ENCODE measurements at places on chromosomes 3 and 15.
A peak's percentile ranks its signal among the peaks of the same experiment; 100 is the strongest.

- DNase-seq, result no peak
Measured at GRCh38 chr15:94968133-94968532, 736.8 kb downstream of the MCTP2 start.

DNA sequence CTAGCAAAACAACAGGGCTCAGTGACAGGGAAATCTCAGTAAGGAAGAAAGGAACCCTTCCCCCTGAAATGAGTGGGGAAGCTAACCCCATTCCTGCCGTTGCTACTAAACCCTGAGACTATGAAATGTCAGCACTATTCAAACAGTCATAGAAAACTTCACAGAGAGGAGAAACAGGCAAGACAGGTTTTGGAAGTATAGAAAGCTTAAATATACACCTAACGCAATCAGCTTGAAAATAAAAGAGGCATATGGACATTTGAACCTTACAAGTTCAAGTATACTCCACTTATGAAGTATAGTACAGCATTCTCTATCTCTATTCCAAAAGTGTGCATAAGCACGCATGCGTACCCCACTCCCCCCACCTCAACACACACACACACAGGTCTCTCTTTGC is 17.6 kb upstream of the FRMD4B start:
- DNase-seq, result no peak

- DNase-seq, result no peak
Measured at GRCh38 chr3:133856316-133856715, 39.4 kb downstream of the RAB6B start.

GRCh38 chr3:190385731-190386688 is 2.0 kb upstream of the CLDN16 start:
- no peak for DNase-seq

GRCh38 chr3:170323331-170323730 is 34.2 kb upstream of the SKIL start:
- no peak for DNase-seq

GRCh38 chr3:132723024-132723950 is 1.1 kb upstream of the NPHP3 start:
- no peak for DNase-seq

DNA sequence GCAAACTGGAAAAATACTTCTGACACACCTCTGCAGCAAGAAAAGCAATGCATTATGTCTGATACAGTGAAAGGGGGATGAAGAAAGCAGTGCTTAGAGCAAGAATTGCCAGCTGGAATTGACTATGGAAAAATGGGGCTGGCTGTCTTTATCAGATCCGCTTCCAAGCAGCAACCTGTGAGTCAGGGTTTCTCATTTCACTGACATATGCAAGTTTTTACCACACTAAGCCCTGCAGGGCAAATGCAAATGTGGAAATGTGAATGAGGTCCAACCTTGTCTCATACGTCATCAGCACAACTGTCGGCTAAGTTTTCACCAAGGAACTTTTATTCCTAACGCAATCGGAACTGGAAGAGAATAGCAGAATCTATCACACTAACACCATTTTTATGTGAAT is 172.5 kb upstream of the GADL1 start:
- DNase-seq, result no peak

DNA sequence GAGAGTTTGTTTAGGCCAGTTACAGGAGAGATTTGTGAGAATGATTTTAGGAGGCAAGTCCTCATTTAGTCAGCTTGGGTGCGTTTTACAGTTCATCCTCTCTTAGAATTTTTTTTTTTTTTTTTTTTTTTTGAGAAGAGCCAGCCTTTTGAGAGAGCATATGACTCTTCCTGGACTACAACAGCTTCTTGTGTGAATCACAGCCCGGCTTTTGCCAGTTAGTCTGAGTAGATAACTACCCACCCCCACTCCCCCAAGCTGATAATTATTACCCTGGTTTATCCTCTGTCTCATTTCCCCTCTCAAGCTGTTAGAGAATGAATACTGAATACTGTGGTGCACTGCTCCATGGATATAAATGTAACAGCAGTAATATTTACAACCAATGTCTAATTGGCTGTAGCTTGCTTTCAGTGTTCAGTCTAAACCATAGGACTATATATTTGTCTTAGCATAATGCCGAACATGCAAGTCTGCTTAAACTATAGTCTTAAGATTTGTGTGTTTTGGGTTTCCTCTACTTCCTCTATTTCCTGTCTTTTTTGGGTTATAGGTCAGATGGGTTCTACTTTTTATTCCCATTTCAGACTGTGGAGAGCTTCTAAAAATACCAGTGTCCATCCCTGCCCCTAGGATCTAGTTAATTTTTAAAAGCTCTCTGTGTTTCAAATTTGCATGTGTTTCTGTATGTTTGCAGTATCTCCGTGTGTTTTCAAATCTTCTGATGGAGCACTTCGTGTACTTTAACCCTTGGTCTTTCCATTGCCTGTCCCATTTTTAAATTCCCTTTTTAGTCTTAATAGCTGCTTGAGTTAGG is 8.0 kb downstream of the CHD2 start:
- DNase-seq, result no peak

- no peak for DNase-seq
Measured at GRCh38 chr3:49761661-49762060, 24.7 kb downstream of the IP6K1 start.

DNA sequence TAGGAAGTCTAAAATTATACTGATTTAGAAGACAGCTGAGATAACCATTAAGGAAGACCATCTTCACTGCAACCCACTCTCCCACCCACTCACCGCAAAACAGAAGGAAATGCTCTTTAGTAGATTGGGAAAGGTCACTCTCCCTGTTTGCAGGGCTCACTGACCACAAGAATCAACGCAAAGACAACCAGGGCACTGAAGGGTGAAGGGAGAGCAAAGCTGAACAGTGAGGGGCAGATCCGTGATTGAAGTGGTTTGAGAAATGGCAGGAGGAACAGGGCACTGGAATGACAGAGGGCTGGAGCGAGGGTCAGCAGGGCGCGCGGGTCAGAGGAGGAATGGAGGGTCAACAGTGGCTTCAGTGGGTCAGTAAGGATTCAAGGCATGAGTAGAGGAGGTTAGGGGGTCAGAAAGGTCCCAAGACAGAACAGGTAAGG is 520 bp downstream of the MESD start:
- no peak for DNase-seq

GRCh38 chr3:159482241-159482993 is 506.2 kb upstream of the IL12A start:
- DNase-seq, result no peak

- DNase-seq, result no peak
Measured at GRCh38 chr3:129521611-129522010, 6.8 kb upstream of the RHO start.

- DNase-seq, result no peak
Measured at GRCh38 chr3:106184540-106185457, 316.0 kb upstream of the CBLB start.

- DNase-seq, result no peak
Measured at GRCh38 chr3:158970006-158970405, 168.2 kb downstream of the MFSD1 start.

GRCh38 chr3:129594409-129594808 is 12.1 kb downstream of the PLXND1 start:
- no peak for DNase-seq

DNA sequence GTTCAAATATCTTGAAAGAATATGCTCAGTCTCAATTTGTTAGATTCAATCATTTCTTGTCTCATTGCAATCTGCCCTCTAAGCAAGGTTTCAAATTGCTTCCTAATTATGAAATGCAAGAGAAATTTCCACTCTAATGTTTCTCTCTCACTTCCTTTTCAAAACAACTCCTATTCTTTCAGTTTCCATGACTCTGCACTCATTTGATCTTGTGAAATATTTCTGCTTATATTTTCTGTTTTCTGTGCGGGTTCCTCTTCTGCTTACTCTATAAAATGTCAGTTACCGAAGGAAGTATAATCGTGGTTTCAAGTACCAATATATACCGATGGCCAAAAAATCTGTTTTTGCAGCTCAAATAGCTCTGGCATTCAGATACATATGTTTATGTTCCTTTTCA is 521.9 kb upstream of the NAALADL2 start:
- no peak for DNase-seq

GRCh38 chr15:82110144-82110543 is 64.3 kb upstream of the MEX3B start:
- DNase-seq, result no peak

- peak; percentile 24 for DNase-seq
Measured at GRCh38 chr3:187150599-187150998, 11.3 kb upstream of the RPL39L start.

GRCh38 chr3:175778994-175779393 is 919.9 kb downstream of the NAALADL2 start:
- DNase-seq, result no peak

DNA sequence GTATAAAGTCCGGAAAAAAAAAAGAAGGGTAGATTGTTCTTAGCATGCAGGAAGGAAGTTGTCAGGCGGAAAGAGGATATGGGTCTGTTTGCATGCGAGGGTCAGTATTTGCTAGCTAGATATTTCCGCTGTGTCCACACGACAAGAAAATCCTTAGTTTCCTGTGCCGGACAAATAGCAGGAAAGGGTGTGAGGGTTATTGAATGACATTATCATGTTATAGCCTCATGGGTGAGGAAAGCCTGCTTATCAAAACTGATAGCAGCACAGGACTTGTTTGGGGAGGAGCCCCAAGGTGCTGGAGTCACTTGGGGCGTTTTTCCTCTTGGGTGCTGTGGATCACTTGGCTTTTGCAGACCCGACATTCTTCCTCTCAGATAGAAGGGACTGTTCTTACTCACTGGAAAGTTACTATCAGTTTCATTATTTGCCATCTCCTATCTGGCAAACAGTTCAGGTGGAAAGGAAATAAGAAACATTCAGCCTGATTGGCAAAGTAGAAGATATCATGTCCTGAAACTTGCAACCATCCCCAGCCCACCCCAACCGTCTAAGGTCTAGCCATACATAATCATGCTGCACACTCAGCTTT is 127.2 kb upstream of the DPH6 start:
- no peak for DNase-seq

DNA sequence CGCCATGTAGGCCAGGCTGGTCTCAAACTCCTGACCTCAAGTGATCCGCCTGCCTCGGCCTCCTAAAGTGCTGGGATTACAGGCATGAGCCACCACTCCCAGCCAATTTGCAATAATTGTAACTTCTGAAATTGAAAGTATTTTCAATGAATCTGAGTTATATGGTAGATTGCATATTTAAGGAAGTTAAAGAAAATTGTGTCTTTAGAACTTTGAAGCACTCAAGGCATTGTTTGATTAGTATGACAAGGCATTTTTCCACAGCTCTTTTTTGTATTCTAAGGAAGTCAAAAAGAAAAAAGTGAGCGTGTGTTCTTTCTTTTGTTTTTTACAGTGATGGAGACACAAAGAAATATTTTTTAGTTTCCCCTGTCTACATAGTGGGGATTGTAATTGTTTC is 15.7 kb upstream of the RPLP1 start:
- no peak for DNase-seq

DNA sequence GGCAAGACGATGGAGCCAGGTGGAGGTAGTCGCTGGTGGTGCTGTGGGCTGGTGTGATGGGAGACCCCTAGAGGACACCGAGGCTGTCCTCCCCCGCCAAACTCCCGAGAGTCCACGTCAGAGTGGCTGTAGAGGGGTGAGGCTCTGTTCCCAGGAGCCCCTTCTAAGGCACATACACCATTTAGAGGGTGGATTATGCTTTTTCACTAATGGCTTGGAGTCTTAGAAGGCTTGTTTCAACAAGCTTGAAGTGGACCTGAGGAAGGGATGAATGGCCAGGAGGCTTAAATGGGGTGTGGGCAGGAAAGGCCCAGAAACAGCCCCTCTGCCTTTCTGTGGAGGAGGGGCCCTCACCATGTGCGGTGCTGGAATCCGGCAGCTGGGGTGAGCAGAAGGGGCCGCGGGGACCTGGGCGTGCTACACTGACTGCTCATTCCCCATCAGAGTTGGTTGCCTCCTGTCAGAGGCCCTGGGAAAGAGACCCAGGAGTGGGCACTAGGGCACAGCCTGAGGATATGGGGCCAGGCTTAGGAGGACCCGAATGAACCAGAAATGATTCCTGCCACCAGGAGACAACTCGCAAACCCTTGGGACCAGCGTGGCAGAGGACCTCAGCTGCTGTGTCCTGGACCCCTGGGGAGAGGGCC is 66.2 kb downstream of the FEM1B start:
- DNase-seq, result no peak

DNA sequence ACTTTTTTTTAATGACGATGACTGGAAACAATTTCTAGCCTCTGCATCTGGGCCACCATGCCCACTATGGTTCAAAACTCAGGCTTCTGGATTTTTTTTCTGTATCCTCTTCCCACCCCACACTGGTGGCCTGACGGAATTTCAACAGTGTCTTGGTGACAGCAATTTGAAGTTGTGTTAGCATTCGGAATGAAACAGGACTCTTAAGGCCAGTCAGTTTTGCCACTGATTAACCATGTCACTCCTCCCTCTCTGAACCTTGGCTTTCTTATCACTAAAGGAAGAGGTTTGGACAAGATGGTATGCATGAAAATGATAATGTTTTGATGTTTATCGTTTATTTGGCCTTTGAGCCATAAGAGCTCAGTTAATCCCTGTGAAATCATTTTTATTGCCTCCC is 41.6 kb upstream of the BDH1 start:
- no peak for DNase-seq

- DNase-seq, result no peak
Measured at GRCh38 chr3:131596884-131597283, 94.1 kb upstream of the MRPL3 start.

- DNase-seq, result no peak
Measured at GRCh38 chr3:52176951-52177700, 20.8 kb upstream of the ALAS1 start.

DNA sequence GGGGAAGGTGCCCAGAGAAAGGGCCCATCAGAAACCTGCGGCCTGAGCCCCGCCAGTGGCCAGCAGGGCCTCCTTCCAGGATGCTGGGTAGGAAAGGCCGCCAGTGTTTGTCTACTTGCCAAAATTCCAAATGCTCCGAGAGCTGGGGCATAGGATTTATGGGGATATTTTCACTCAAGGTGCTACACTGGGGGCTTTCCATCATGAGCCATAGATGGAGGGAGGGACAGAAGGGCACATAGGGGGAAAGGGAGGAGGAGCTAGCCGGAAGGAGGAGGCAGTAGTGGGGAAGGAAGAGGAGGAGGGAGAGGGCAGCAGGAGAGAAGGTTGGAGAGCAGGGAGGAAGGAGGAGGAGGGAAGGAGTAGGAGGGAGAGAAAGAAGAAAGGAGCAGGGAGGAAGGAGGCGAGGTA is 494.7 kb upstream of the PROK2 start:
- no peak for DNase-seq

DNA sequence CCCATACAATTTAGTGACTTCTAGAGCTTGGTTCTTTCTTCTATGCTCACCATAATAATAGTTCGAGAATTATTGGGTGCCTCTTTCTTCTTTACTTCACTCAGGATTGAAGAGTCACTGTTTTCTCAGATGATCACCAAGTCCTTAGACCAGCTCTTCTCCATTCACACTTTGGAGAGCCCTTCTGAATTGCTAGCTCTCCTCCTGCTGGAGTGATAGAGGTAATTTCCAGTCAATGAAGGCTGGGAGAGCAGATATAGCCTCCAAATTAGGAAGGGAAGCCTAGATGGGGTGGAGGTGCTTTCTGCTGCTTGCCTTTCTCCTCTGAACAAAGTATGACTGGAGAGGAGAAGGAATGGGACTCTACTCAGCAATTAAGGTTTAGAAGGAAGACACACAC is 10.7 kb upstream of the BBX start:
- DNase-seq, result no peak
